ENCODE measurements at places on chromosomes 12 and 14.

DNA sequence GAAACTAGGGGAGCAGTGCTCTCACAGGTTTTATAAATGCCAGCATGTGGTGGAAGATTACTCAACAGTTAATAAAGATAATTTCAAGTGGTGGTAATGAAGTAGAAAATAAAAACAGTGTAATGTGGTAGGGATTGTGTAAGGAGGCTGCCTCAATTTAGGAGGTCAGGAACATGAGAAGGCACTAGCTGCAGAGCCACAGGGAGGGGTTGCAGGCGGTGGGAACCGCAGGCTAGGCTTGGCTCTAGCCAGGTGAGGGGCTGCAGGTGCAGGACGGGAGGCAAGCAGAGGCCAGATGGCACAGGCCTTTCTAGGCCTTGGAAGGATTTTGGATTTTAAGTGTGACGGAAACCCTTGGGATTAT, 768 bp downstream of the METTL25 start:
- DNase-seq = peak; percentile 26

DNA sequence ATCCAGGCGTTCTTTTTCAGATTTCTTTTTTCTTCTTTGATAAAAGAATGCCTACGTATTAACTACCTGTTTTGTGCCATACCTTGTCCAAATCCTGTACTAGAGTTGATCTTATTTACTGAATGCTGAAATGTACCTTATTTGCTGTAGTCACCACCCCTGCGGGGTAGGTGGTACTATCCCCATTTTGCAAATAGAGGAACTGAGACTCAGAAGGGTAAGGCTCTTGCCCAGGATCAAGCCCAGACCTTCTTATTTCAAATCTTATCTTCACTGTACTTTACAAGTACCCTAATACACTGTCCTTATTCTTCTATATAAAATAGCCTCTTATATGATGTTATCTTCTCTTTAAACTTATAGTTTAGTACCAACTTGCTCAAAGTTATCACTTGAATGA, 206.5 kb downstream of the SLC41A2 start:
- DNase-seq = no peak

DNA sequence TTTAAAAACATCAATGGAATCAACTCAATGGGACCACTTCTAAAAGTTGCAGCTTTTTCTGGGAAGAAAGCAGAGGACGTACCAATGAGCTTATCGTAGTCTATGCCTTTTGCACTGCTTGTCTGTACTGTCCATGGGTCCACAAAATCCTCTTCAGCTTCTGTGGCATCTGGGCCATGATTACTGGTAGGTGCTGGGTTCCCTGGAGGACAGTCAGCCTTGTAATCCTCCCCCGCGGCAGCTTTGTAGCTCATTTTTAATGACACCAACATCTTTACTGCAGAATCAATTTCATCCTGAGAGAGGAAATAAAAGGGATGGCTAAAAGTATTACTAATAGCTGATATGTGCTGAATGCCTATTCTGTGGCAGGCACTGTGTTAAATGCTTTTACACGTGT, 38.5 kb downstream of the SLC25A47 start:
- DNase-seq = no peak

DNA sequence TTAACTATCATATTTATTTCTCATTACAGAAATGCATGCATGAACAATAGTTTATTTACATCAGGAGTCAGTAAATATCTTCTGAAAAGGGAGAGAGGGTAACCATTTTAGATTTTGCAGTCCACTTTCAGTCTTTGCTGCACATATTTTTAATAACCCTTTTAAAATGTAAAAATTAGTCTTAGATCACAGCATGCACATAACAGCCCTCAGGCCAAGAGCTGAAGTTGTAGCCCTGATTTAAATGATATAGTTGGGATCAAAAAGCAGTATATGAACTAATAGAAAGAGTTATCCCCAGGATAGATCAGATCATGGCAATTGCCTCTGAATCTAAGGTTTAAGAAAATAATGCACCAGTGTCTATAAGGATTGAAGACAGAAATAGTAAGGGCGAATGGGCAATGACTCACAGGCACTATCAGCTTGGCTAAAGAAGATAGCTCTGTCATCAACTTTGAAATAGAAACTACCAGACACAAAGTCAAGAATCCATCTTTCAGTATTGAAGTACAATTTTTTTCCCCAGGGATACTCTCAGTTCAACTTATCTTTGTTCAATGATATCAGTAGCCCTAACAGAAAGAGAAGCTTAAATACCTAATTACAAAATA, 13.1 kb upstream of the CLEC7A start:
- no peak for DNase-seq

- DNase-seq = no peak
These were observed 17.7 kb downstream of the WNT5B start for GRCh38 chr12:1646569-1647284.

DNA sequence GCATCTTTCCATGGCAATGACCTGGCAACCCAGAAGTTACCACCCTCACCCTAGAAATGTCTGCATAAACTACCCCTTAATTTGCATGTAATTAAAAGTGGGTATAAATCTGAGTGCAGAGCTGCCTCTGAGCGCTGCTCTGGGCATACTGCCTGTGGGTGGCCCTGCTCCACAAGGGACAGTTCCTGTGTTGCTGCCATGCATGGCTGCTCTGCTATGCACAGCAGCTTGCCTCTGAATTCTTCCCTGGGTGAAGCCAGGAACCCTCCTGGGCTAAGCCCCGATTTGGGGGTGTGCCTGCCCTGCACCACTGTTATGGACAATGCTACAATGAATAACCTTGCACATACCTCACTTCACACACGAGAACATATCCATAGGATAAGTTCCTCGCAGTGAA, 35.7 kb upstream of the GPR132 start:
- no peak for DNase-seq

DNA sequence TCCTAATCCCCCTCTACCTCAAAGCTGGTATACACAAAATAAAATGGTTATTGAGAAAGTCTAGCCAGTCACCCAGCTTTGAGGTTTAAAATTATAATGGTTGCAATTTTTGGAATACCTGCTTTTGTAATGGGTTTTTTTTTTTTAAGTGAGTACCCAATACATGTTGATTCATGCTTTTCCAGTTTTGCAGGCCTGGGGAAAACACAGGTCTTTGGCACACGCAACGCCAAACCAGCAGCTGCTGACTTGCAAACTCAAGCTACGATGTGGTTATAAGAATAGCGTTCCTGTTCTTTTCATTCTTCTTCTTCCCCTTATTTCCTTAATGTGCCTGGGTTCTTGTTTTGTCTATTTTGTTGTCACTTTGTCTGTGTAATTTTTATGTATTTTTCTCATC, 233.0 kb downstream of the EGLN3 start:
- no peak for DNase-seq

DNA sequence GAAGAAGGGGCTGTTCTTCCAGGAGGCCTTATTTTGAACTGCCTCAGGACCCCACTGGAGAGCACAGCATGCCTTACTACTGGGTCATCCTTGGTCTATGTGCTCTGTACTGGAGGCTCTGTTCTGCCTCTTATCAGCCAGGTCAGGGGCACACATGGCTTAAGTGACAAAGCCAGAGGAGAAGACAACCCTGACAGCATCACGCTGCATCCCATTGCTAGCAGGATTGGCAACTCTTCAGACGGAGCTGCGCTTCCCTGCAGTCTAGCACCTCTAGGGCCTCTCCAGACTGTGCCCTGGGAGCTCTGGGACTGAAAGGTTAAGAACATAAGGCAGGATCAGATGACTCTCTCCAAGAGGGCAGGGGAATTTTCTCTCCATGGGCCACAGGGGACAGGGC, 17.3 kb upstream of the TIGAR start:
- DNase-seq = no peak

GRCh38 chr12:9048930-9049329, 59.6 kb downstream of the KLRG1 start:
- no peak for DNase-seq

- no peak for DNase-seq
These were observed 68.6 kb downstream of the FIGNL2 start for GRCh38 chr12:51779876-51780275.

GRCh38 chr14:101992708-101993107, 28.3 kb downstream of the DYNC1H1 start:
- no peak for DNase-seq

- no peak for DNase-seq
These were observed 247.9 kb upstream of the ARHGAP5 start for GRCh38 chr14:31828946-31829868.

DNA sequence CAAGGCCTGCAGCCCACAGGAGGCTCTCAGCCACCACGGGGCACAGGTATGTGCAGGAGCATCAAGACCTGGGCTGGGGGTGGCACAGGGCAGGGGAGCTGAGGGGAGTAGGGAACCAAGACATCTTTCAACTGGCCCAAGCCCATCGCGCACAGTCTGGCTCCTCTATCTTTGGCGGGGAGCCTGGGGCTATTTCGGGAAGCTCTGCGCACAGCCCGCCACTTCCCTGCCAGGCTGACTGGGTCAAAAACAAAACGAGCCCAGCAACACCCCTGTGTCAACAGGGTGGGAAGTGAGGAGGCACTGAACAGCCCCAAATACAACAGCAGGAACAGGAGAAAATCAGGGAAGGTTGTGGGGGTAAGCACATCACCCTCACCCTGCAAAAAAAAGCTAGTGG, 83.9 kb downstream of the ARL6IP4 start:
- DNase-seq = no peak

Measured in activated T-cell treated with anti-CD3 and anti-CD28 coated beads, Interleukin-2, amount 50 U/mL, for 48 hours (primary cell).